ENCODE measurements at places on chromosomes 4 and X. TPM values are rescaled to one million over a fixed set of nuclear protein-coding genes. Genes with fewer than 3 reads are reported as not detected.

Gene PRDM8
- total RNA-seq = 4.0 TPM

Gene MAGEA2B
- total RNA-seq = not detected

Gene UPF3B
- total RNA-seq = 2.0 TPM

Gene BEX3
- 120 TPM for total RNA-seq

Gene GAGE1
- not detected for total RNA-seq

Gene HMX1
- not detected for total RNA-seq

Gene RHOH
- total RNA-seq = not detected

Gene KIT
- 0.78 TPM for total RNA-seq

Gene ZXDA
- 4.7 TPM for total RNA-seq

All from subcutaneous preadipocyte (primary cell).